Stimulated activated CD8-positive, alpha-beta memory T cell treated with anti-CD3 and anti-CD28 coated beads, Interleukin-2, amount 100 ng/mL, for 1 hour (primary cell): ENCODE measurements at places on chromosomes 7 and 10.

DNA sequence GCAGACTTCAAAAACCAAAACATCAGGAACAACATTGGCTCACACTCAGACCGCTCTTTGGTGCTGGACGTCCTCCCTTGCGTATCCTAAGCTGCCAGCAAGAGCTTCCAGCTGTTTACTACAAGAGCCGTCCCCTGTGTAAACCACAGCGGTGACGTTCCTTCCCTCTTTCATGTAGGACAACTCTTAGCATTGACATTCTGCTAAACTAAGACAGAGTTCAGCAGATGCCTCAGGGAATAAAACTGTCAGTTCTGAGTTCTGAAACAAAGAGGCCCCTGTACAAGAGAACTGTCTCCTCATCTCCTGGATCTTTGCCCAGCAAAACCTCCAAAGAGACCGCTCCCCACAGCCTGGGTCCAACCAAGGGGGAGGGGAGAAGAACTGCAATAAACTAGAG lies 57.8 kb upstream of the OPALIN start:
- DNase-seq: no peak

- no peak for DNase-seq
Observed at GRCh38 chr10:74139981-74140380, 10.6 kb downstream of the AP3M1 start.

GRCh38 chr10:124345521-124345920 lies 73.2 kb downstream of the OAT start:
- DNase-seq: no peak

DNA sequence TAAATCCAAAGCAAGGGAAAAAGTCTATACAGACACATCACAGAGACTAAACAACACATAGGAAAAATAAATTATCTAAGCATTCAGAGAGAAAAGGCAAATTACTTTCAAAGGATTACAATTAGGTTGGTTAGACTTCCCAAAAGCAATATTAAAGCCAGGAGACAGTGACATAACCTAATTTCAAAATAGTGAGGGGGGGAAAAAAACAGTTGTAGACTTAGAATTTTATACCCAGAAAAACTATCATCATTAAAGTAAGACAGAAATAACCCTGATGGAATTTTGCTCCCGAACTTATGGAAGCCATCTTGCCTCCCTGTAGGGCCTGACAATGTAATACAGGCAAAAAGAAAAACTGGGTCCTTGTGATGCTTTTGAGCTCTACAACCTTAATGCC lies 18.4 kb downstream of the CRPPA start:
- no peak for DNase-seq

- DNase-seq: no peak
Observed at GRCh38 chr7:50838675-50839377, 56.1 kb upstream of the GRB10 start.

DNA sequence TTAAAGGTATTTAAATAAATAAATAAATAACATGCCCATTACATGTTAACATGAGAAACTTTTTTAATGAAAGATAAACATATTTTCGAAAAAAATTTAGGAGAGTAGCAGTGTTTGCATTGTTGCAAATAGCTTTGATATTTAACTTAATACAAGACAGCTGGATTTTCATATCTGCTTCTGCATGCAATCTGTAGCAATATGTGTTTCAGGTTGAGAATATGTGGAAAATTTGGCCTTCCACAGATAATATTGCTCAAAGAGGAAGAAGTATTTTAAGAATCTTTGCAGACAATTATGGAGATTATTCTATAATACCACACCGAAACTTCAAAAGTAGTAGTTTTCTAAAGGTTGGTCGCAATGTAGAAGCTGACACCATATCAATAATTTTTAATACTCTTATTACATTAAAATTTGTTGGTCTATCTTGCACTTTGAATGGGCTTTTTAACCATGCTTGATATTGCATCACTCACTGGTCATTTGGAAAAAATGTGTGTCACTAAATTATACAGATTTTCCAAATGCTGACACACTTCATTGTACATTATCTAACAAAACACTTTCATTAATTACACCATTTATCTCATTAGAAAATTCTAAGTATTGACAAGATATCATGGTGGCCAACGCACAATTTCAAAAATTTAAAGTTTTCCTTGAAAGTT lies 229.8 kb upstream of the HDAC9 start:
- DNase-seq: no peak

GRCh38 chr7:122736183-122736582 lies 33.5 kb upstream of the RNF148 start:
- no peak for DNase-seq

DNA sequence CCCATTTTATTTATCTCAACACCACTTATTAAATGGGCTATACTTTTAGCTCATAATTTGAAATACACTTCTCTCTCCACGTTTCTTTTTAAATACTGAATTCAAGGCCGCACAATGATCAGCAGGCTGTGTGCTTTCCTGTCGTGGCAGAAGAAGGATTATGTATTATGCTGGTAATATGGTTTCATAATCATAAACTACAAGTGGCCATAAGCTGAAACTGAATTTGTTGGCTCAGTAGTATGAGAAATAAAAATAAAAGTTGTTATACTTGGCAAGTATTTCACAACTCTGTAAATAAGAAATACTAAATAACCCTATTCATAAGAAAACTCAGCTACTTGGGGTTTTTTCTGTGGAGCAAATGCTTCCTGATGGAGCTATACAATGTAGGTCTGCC lies 313.6 kb downstream of the DOCK4 start:
- DNase-seq: no peak

- DNase-seq: peak; percentile 54
Observed at GRCh38 chr7:105388356-105389087, at the start of gene SRPK2. SRPK2 (minus strand) TSS chr7:105388921.
